ENCODE measurements at places on chromosomes 1 and 21. TPM values are rescaled to one million over a fixed set of nuclear protein-coding genes. Genes with fewer than 3 reads are reported as not detected.
A peak's percentile ranks its signal among the peaks of the same experiment; 100 is the strongest.

HES2 gene
- polyA plus RNA-seq = 0.22 TPM

FNDC10 gene
- polyA plus RNA-seq = 1.5 TPM

GRCh38 chr1:153612755-153613331 is at the start of gene S100A16:
S100A16 (minus strand) TSS chr1:153613137; CDS start chr1:153608151, 4,986 bp downstream.
- peak; percentile 71 for DNase-seq

DNA sequence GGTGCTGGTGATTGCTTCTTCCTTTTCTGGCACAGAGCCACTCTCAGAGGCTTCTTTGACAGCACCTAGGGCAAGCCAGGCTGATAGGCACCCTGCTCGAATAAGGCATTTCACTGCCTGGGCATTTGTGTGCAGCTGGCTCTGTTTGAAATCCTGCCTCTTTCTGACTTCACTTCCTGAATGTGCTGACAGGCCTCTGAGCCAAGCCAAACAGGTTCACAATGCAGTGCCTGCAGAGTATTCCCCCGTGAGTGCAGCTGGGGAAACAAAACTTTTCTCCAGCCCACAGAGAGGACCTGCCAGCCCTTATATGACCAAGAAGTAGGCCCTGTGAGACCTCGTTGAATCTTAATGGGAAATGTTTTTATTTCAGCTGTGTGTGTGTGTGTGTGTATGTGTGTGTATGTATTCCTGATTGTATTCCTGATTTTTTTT is 10.4 kb downstream of the JUN start:
- DNase-seq = no peak

DNA sequence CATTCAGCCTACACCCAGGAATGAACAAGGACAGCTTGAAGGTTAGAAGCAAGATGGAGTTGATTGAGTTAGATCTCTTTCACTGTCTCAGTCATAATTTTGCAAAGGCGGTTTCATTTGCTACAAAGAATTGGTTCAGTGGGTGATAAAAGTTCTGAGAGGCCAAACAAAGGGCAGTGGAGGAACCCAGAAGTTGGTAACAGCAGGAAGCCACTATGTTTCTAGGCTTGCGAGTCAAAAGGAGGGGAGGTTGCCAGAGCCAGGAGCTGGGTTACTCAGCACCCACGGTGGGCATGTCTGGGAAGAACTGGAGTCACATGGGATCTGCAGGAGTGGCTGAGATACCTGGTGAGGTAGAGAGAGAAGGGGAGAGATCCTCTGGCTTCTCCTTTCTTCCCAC is 64.2 kb upstream of the MRPS6 start:
- no peak for DNase-seq

DNA sequence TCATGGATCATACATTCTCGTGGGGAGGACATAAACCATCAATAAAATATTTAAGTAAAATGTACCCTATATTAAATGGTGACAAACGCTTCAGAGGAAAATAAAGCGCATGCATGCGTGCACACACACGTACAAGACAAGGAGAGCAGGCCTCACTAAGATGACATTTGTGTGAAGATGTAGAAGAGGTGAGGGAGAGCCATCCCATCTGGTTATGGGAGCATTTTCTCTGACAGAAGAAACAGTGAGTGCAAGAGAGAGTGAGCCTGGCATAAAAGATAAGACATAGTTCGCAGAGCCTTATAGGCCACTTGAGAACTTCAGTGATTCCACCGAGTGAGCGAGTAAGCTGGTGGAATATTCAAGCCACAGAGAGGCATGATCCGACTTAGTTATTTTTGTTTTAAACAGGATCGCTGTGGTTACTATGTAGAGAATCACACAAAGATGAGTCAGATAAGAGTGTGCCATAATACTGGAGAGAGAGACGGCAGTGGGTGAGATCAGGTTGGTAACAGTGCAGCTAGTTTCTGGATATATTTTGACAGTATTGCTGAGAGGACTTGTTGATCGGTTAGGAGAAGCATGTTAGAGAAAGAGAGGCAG is 624.2 kb downstream of the PLPP3 start:
- DNase-seq = no peak

DNA sequence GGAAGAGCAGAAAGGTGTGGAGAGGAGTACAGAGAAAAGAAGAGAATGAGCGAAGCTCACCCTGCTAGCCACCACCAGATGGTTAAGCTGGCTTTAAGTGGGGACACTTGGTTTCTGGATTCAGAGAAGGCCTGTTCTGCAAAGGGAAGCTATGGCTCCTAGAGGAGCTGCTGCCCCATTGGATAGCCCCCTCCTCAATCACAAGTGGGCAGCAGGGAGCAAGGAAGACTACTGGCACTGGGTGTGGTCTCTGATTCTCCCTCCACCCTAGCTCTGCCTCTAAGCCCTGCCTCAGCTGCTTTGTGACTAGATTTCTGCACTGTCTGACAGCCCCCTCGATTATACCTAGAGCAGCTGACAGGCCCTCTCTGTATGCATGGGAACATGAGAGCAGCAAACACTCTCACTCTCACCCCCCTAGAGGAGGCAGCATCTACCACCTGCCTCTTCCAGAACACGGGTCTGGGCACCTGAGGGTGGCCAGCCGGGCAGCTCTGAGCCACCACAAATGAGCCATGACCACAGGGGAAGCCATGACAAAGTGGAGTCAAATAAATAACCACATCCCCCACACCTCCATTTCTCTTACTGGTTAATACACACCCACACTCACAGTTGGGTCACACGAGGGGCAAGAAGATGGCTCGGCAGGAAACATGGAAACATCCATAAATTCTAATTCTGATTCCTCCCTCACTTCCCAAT is 13.6 kb downstream of the PLEKHA6 start:
- no peak for DNase-seq

DNA sequence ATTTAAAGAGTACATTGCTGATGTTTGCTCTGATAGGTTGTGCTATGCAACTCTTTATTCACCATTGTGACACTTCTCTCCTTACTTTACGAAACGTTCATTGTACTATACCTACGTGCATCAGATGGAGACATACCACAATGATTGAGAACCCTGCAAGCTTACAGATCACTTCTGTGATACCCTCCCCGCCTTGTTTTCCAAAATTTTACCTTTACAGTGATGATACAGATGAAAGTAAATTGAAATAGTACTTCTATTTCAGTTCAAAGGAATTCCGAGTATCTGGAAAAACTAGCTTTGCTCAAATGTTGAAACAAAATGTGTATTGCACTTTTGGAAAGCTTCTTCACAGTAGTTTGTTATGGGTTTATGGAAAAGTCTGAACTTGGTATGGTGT is 3.3 kb downstream of the OR14K1 start:
- DNase-seq = no peak

Measured in right lung (tissue), 10 donors.